ENCODE measurements at places on chromosomes 16 and 17. TPM values are rescaled to one million over a fixed set of nuclear protein-coding genes. Genes with fewer than 3 reads are reported as not detected.
A peak's percentile ranks its signal among the peaks of the same experiment; 100 is the strongest.

Gene CDH8
- 4.4 TPM for polyA plus RNA-seq

Gene SLC35G6
- polyA plus RNA-seq = not detected

Gene DNAH9
- 4.1 TPM for polyA plus RNA-seq

Gene ABAT
- polyA plus RNA-seq = 69.7 TPM

Gene DOC2B
- polyA plus RNA-seq = 59.8 TPM

Gene COPZ2
- polyA plus RNA-seq = 17.5 TPM

Gene CCR7
- 0.24 TPM for polyA plus RNA-seq

Gene CMTM2
- 0.28 TPM for polyA plus RNA-seq

Gene PABPN1L
- polyA plus RNA-seq = not detected

Gene COL1A1
- 390 TPM for polyA plus RNA-seq

Gene GLIS2
- 31.1 TPM for polyA plus RNA-seq

GRCh38 chr17:17063546-17064122, 21.4 kb downstream of the MPRIP start:
- no peak for DNase-seq

DNA sequence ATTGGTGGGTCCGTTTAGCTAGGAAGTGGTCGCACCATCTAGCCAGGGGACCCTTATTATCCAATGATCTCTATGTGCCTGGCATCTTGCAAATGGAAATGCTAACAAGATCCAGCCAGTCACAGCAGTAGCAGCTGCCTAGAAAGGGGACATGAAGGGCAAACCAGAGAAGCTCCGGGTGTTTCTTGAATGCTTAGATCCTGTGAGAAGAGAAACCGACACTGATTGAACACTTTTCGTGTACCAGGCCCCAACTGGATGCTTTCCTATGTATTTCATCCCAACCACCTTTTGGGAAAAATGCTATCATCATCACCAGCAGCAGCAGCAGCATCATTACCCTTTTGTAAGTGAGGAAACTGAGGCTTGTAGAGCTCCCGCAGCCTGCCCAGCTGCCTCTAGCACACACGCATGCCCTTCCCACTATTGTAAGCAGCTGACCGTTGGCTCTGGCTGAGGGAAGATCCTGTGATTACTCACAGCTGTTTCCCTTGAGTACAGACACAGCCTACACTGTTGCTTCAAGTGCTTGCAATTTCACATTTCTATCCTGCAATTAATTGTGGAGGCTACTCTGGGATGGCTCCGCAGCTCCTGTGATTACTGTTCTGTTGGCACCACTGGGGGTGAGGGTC, 180.7 kb upstream of the CACNG5 start:
- DNase-seq = no peak

DNA sequence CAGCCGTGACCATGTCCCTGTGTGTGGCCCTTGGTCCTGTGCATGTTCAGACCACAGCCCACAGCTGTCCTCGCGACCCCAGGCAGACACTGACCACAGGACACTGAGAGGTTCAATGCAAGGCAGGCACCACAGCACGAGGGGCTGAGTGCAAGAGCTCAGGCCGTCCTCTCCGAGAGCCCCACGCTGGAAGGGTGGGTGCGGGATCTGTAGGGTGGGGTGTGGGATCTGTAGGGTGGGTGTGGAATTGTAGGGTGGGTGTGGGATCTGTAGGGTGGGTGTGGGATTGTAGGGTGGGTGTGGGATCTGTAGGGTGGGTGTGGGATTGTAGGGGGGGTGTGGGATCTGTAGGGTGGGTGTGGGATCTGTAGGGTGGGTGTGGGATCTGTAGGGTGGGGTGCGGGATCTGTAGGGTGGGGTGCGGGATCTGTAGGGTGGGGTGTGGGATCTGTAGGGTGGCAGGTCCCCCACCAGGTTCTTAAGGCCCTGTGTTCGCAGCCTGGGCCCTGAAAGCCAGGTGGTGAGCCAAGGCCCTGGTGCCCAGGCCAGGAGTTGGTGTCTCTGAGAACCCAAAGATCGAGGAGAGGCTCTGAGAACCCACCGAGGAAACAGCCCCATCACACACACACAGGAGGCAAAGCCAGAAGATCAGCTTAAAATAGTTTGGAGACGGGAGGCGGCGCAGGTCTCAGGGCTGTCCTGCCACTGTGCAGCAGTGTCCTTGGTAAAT, 48.2 kb downstream of the METRNL start:
- DNase-seq = no peak

GRCh38 chr17:57269052-57269451, 12.7 kb downstream of the MSI2 start:
- DNase-seq = no peak

DNA sequence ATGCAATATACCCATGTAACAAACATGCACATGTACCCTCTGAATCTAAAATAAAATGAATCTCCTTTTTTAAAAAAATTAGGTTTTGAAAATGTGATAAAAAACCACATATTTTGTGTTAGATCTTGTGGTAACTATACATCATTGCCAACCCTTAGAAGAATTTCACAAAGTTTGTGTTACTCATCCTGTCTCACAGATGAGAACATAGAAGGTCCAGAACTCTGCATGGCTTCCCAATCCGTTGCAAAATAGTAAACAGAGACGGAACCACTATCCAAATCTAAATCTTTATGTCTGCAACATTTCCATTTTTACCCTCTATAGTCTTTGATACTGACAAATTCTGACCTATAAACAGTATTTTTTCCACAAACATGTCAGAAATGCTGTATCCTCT, 759.9 kb downstream of the KCNJ2 start:
- DNase-seq = no peak

- no peak for DNase-seq
These were observed 30.6 kb downstream of the TRPV3 start for GRCh38 chr17:3526971-3527370.

DNA sequence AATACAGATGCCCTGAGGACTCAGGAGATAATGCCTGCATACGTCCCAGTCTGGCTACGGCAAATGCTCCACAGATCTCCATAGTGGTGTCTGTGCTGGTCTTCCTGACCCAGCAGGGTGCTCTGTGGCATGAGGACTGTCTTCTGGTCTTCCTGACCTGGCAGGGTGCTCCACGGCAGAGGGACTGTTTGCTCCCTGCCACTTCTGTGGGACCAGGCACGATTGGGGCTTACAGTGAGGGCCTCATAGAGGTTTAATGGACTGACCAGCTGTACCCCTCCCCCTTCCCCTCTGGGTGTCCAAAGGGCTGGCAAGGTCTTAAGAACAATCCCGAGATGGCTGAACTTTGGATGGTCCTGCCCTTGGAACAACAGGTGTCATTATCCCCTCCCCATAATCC, 123.1 kb downstream of the C16orf78 start:
- no peak for DNase-seq

- DNase-seq = no peak
These were observed 37.0 kb upstream of the PEMT start for GRCh38 chr17:17628388-17629008.

GRCh38 chr16:5523829-5524228, 426.2 kb upstream of the EEF2KMT start:
- no peak for DNase-seq

DNA sequence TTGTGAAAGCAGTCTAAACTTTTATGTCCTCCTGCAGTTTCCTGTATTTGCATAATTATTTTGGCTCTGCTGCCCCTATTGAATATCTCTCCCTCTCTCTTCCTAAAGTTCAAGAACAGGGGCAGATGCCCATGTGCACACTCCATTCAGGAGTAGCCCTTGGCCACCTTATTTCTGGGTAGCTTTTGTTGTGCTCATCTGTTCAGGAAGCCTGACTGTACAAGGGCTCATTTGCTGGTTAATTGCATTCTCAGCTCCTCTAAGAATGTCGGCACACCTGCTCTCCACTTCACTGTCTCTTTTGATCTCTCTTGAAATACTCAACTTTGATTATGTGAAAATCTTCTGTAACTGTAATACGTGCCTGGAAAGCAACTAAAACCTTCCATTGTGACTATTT, 1378.8 kb upstream of the CDH8 start:
- no peak for DNase-seq

DNA sequence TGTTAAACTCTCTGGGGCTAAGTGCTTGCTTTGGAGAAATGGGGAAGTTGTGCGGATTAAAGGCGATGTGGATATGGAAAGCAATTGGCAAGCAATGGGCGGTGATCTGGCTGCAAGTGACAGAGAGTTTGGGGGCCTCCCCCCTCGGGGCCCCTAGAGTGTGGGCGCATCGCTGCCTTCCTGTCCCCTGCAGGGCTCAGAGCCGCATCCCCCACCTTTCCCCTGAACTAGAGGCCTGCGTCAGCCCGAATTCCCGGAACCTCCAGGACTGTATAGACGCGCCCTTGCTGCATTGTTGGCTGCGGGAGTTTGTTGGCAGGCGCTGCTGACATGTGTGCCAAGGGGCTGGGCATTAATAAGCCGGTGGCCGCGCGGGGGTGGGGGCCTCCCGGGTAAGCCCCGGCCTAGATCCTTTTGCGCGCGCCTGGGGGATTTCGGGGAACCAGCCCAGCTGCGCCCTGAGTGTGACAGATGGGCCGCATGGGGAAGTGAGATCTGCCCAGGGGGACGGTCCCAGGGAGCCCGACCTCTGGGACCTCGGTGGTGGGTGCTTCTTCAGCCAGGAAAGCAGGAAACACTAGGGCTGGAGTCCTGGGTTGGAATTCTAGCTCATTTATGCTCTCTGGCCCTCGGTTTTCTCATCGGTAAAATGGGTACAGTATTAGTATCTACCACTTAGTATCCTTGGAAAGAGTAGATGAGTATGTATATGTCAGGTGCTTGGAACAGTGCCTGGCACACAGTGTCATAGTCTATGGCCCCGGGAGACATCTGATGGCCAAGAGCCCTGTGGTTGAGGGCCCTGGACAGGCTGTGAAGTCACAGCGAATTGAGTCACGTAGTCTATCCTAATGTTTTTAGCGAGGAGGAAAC, 1.0 kb downstream of the EEF2K start:
- no peak for DNase-seq

GRCh38 chr17:28774206-28774605, 30.4 kb downstream of the TRAF4 start:
- DNase-seq = no peak

GRCh38 chr17:77322514-77323412, 182.0 kb downstream of the SEC14L1 start:
- no peak for DNase-seq

DNA sequence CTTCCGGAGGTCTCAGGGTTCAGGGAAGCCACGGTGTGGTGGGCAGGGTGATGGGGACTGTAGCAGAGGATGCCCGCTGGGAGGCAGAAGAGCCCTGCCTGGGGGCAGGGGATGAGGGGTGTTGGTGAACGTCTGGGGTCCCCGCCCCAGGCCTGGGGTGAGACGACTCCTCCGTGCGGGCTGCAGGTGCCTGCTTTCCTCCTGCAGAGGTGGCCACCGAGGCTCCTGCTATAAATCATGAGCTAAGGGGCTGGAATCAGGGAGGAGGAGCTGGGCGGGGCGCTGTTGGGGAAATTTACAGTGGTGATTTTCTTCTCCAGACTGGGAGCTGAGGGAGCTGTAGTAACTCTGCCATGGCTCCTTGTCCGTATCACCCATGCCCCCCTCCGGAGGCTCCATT, 167.0 kb downstream of the MRM1 start:
- peak; percentile 46 for DNase-seq

DNA sequence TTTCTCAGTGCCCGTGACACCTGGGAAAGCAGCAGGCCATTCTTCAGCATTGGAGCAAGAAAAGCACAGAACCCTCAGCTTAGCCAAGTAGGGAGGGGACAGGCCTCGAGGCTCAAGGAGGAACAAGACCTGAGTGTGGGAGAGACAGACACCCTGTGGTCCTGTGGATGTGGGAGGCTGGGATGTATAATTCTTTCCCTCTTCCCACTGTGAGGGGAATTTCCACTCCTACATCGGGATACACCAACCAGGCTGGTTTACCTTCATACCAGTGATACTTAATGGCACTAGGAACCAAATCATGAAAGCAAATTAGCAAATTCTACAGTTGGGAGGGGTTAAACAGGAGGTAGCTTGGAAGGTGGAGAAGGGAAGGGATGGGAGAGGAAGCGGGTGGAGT, 41.7 kb downstream of the LYRM1 start:
- DNase-seq = no peak

- DNase-seq = peak; percentile 15
These were observed 38.4 kb downstream of the UTP18 start for GRCh38 chr17:51298508-51299371.

GRCh38 chr17:37737081-37737480, 7.8 kb downstream of the HNF1B start:
- DNase-seq = no peak

GRCh38 chr17:67509390-67510287, 132.6 kb downstream of the PITPNC1 start:
- DNase-seq = no peak

DNA sequence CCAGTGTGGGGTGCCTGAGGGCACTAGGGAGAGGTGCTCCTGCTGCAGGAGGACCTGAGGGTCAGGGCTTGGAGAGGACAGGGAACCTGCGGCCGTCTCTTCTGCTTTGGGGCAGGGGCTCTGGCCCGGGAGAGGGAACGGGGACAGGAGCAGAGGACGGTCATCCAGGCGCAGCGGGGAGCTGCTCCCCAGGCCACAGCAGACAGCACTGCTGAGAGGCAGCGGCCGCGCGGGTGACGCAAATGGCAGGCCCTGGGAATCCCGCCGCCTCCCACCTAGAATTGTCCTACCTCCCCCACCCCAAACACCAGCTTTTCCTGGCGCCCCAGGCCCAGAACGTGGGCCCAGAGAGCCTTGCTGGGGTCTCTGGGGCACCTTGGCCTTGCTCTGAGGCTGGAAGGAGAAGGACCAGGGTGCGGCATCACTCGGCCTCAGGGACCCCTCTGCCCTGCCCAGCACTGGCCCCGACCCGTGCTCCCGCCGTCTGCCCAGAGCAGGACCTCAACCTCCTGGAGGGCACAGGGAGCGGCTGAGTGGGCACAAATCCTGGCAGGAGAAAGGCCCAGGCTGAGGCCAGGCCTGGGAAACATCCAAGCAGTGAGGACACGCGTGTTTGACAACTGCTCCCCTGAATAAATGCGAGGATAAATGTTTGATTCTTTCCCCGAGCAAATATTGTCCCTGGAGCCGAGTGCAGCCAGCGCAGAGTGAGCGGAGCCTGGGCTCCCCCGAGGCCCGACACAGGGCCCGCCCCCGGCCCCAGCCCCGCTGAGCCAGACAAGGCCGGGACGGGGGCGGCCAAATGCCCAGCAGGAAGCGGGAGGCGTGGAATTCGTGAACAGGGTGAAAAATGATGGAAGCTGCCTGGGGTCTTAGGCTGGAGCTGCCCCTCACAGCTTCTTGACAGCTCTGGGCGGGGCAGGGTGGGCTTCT, 8.5 kb downstream of the SSTR5 start:
- DNase-seq = no peak

DNA sequence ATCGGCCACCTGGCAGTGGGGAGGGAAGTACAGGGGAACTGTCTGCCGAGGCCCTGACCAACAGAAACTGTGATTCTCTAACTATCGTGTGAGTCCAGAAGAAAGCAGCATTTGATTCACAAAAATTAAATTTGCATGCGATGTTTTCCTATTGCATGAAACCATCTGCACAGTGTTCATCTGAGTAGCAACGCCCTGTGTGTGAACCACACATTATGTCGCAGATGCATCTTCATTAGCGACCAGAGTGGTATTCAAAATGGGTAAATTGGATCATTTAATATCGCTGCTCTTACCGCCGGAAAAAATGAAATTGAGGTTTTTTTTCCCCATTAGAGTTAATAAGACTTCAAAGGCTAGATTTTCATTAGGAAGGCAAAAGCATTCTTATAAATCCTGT, 260.6 kb downstream of the ABCC12 start:
- DNase-seq = no peak

DNA sequence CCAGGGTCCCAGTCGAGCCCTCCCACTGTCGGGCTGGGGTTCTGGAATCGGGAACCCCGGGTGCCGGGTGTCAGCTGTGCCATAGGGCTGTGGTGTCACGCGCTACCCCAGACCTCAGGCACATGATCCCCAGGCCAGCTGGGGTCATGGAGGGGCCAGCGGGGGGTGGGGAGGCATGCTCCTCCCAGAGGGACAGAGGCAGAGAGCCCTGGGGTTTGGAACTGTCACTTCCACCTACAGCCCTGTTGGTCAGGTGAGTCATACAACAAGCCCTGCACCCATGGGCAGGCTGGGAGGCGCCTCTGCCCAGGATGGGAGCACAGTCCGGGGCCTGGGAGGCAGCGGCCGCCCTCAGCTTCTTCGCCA, 63.0 kb downstream of the BAIAP2 start:
- DNase-seq = no peak

Measured in right renal cortex interstitium (tissue), 3 donors.